ENCODE measurements at places on chromosomes 3 and 15.

DNA sequence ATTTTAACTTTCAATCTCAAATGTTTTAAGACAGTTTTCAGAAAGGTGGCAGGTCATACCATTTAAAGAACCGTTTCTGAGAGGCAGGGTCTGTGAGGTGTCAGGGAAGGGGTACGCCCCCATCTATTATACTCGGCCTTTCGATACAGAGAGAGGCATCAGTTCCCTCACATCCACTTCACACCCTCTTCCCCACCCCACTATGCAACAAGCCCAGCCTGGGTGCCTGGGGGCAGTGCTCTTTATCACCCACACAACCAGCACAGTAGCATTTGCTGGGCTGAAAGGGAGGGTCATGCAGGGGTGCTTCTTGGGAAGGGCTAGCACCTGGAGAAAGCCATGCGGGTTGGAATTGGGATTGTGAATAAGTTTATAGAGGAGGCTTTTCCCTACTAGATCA is 56.0 kb upstream of the KCNMB2 start:
- DNase-seq: no peak

- DNase-seq: no peak
Measured at GRCh38 chr15:83565553-83566159, 88.3 kb upstream of the ADAMTSL3 start.

GRCh38 chr15:68220489-68220888 is 9.0 kb downstream of the CLN6 start:
- DNase-seq: no peak

DNA sequence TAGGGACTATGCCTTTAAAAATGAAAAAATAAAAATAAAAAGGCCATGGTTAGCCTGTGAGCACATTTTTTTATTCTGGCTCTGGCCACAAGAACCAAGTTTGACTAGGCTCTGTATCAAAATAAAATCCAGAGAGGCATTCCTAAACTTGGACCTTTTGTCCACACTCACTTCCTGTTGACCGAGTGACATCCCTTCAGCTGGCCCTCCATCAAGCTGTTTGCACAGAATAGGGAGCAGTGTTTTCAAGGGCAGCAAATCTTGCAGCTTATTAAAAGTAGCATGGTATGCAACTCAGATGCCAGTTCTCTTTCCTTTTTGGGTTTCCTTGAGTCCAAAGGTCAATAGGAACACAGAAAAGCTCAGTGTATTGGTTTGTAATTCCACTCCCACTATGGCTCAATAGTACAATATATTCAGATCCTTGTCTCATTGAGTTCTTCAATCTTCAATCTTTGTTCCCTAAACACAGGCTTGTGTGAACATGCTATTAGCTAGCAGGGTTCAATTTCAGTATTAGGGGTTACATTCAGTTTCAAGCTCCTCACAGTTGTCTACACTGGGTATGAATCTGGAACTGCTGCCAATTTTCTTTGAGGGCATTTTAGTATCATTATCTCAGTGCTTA is 244.5 kb downstream of the RBMS3 start:
- no peak for DNase-seq

DNA sequence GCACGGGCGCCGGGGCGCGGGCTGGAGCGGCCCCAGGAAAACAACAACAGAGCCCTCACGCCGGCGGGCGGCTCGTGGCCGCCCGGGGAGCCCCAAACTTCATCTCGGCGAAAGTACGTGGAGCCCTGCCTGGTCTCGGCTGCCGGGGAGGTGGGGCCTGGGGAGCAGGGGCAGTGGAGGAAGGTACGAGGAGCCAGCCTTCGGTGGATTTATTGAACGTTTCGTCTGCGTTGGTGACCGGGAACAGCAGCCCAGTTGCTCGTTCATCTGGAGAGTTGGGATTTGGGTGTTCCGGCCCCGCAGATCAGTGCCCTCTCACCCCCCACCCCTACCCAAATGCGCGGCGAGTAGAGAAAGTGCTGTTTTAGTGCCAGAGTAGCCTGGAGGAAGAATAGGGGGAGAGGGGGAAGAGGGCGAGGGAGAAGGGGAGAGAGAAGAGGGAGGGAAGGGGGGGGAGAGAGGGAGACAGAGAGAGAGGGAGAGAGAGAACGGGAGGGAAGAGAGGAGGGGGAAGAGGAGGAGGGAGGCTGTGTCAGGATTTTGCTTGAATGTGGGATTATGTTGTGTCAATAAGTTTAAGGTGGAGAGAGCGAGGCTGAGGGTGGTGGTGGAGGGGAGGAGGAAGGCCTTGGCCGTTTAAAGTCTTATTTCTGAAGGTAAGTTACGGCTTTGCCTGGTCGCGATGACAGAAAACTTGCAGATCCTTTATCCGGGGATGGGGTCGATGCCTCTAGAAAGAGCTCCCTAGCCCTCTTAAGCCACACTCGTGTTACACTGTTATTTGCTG is 970 bp downstream of the BBX start:
- DNase-seq: peak; percentile 30

GRCh38 chr15:66023311-66023972 is 154.2 kb downstream of the RAB11A start:
- no peak for DNase-seq

GRCh38 chr3:149299938-149300801 is 33.3 kb downstream of the TM4SF18 start:
- peak; percentile 93 for DNase-seq

DNA sequence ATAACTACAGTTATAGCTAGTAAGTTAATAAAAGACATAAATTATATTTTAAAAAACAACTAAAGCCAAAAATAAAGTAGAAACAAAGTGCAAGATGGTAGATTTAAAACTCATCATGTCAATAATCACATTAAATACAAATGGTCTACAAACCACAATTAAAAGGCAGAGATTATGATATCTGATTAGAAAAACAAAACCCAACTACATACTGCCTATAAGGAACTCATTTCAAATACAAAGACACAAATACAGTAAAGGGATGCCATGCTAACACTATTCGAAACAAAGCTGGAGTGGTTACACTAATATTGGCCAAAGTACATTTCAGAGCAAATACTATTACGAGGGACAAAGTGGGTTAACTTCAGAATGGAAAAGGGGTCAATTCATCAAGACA is 426.5 kb downstream of the SHQ1 start:
- DNase-seq: no peak

- no peak for DNase-seq
Measured at GRCh38 chr3:38453913-38454177, 155 bp downstream of the ACVR2B start.

DNA sequence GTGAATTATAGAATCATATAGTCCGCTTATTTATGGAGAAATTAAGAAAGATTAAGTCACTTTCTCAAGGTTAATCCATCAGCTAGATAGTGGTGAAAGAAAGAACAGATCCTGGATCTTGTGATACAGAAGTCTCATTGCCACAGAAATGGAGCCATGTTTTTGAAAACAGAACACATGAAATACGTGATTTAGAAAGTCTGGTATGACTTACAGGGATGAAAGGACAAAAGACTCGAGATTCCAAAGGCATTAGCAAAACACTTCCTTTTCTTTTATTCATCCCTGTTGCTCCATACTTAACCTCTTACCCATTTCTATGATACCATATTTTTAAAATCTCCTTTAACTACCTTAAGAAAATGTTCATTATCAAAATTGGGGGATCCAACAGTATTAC is 40.0 kb upstream of the TEX9 start:
- peak; percentile 50 for DNase-seq

- DNase-seq: no peak
Measured at GRCh38 chr3:167872941-167873340, 137.4 kb downstream of the SERPINI1 start.

DNA sequence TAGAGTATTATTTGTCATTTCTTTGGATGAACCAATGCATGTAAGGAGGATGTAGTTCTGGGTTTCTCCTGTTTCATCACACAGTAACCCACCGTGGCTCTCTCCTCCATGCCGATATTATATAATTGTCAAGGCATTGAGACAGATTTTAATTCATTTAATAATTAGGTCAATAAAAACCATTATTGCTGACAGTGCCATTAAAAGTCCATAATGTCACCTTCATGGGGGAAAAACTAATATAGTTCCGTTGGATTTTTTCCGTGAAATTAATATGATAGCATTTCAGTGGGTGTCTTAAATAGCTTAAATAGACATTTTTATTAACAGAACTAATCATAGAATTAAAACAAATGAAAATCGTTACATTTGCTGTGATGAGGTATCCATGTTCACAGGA is 747.7 kb upstream of the CFAP20DC start:
- DNase-seq: no peak

DNA sequence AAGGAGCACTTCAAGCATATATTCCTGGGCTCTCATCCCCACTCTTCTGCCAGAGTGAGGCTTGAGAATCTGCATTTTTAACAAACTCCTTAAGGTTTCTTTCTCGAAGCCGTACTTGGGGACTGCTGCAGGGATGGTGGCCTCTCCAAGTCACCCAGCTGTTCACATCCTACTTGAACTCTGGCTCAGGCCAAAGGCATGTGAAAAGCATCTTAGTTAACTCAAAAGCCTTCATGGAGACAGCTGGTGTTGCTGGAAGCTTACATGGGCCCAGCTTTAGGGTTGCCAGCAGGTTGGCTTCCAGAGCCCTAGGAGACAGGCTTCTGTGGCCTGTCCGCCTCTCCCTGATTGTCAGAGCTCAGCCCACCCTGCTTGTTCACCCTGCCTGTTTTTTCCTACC is 139.2 kb downstream of the THSD4 start:
- DNase-seq: no peak

- DNase-seq: peak; percentile 43
Measured at GRCh38 chr15:27017168-27017809, 46.3 kb downstream of the GABRG3 start.

GRCh38 chr3:33645060-33645647 is 72.9 kb downstream of the CLASP2 start:
- no peak for DNase-seq

- DNase-seq: no peak
Measured at GRCh38 chr3:24601066-24601939, 106.7 kb upstream of the THRB start.

- DNase-seq: no peak
Measured at GRCh38 chr15:39468331-39468730, 112.5 kb upstream of the THBS1 start.

- DNase-seq: no peak
Measured at GRCh38 chr15:57789225-57789624, 82.7 kb downstream of the POLR2M start.

- no peak for DNase-seq
Measured at GRCh38 chr3:144109944-144110343, 138.3 kb downstream of the DIPK2A start.

DNA sequence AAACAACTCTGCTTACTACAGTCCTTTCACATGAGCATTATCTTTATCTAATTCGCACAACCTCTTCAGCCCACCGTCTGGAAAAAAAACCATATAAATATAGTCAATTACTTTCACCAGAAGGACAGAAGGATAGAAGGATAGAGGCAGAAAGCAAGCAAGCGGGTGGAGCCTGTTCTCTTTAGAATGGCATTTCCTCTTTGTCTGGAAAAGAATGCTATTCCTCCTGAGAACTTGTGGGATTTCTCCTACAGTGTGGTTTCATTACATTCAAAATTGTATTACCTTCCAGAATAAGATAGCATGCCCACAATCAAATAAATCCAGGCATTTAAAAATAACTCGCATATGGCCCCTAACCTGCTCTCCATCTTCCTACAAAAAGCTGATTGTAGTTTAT is 23.1 kb downstream of the SLC30A4 start:
- no peak for DNase-seq

- peak; percentile 14 for DNase-seq
Measured at GRCh38 chr3:184636741-184637316, 75.0 kb downstream of the MAGEF1 start.

DNA sequence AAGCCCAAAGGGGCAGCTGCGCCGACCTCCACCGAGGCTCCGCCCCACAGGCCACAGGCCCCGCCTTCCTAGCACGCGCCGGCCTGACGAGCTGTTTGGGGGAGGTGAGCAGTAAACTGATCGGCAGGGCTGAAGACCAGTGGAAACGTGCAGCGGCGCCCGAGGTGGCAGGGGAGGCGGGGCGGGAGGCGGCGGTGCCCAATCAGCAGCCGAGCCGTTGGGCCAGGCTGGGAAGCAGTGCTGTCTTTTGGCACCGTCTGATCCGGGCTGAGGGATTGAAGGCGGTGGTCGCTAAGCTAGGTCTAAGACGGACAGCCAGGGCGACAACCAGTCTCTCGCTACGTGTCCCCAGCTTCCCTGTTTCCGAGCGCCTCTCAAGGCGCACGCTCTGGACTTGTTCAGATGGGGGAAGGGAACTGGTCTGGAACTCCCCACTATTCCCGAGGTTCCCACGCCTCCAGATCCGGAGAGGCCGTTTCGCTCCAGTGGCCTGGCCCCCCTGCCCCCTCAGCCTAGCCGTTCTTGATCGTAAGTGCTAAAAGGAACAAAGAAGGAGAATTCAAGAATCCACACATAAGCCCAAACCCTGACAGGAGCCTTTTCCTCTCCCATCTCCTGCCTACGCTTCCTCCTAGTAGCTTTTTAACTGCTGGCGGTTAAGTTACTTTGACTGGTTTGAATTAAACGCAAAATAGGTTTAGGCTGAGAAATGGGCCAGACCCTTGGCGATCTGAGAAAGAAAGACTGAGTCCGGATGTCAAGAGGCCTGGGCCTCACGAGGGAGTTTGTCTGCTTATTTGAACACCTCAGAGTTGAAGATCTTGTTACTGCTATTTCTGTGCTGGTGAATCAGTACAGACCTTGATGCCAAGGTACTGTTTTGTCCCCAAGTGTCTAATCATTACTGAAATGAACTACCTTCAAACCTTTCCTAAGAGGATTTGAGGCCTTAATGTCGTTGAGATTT is at the start of gene FMN1:
Gene FMN1, minus strand, starts transcription at position 11 of the 967 bp plus-strand sequence. CDS start 39,800 bp downstream, outside the sequence.
- DNase-seq: peak; percentile 71

- no peak for DNase-seq
Measured at GRCh38 chr15:66862940-66863335, 160.9 kb downstream of the SMAD6 start.

- no peak for DNase-seq
Measured at GRCh38 chr15:28019594-28020309, 79.4 kb downstream of the OCA2 start.

DNA sequence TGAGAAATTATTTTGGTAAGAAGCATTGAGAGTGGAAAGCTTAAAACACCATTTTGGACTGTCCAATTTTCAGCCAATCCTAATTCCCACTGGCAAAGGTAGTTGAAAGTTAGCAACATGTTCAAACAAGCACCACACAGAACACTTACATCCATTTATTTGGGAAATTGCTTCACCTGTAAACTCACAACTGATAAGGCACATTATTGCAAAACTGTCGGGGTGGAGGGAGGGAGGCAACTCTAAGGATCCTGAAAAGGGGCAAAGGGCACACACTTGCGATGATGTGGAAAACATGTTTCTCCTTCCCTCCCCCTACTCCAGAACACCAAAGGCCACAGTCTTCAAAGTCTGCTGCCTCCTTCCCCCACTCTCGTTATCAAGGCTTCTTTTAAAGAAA is 9.4 kb downstream of the TMEM41A start:
- no peak for DNase-seq

DNA sequence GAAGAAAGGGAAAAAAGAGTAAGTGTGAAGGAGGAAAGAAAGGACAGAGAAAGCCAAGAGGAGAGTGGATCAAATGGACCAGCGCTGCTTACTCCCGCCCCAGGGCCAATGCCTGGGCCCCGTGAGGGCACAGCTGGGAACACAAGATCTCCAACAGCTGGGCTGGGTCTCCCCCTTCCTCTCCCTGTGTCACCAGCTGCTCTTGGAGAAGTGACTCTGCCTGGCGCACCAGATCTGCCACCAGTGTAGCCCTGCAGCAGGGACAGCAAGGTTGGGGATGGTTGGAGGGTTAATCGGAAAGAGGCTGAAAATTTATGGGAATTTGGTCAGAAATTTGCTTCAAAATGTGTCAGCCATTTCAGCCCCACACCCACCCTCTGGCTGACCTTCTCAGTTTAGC is 8.4 kb downstream of the CDAN1 start:
- DNase-seq: no peak

GRCh38 chr3:37256447-37256846 is 82.1 kb upstream of the LRRFIP2 start:
- DNase-seq: no peak

GRCh38 chr3:148924562-148924961 is 59.5 kb downstream of the CPA3 start:
- peak; percentile 24 for DNase-seq

All from HS-5 (cell line).